ENCODE measurements at places on chromosomes 2 and 18.

DNA sequence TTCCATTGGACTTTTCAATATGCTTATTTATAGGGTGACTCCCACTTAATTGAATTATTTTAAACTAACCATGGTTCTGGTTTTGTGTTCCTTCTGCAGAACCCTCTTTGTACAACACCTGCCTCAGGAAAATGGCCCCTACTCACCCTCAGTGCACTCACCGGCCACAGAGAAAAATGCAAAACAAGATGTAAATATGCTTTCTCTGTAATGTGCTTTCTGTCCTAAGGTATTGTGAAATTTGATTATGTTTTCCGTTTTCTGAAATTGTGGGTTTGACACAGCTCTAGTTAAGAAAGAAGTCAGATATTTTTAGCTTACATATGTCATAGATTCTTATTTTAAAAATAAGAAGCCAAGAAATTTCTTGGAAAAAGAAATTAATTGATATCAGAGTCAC, 357.7 kb upstream of the SMIM21 start:
- no peak for DNase-seq

DNA sequence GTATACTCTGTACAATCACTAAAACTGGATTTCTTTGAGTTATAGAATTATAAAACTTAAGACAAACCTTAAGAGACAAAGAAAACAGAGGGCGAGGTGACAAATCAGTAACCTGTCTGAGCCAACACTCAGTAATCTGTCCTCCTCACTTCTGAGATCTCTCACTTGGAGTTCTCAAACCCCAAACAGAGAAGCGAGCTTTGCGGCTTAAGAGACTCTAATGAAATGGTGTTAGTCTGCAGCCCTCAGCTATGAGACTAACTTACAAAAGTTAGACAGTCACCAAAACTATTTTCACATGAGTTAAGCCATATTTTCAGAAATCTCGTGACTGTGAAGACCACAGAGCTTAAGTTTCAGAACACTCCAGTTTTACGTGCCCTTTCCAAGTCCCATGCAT, 140.6 kb downstream of the TMX3 start:
- DNase-seq: no peak

DNA sequence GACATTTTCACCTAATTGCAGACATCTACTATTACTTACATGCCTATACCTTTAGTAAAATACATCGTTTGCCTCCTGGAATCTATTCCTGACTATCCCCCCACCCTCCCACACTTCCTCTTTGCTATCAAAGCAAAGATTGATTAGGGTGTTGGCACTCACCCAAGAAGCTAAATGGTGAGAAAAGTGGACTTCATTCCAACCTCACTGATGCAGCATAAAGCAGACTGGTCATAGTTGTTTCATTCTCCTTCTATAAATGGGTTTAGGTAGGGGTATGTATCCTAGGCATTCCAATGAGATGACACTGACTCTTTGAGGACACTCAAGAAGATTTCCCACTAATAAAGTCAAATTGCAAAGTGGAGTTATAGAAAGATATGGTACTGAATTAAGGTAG, 97.4 kb downstream of the LRP1B start:
- DNase-seq: no peak

DNA sequence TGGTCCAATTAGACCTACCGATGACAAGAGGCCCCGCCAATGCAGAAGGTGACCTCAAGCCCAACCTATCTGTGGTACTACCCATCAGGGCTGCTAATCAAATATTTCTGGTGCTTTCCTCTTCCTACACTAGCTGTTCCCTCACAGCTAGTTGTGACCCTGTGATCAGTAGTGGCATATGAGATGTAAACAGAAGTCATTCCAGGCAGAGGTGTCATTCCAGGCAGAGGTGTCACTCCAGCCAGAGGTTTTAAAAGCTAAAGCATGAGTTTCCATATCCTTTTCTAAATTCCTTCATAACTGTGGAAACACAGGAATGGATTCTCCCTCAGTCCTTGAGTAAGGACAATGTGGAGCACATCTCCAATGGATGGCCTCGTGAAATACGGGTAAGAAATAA, 110.9 kb upstream of the DNAJC10 start:
- DNase-seq: no peak

DNA sequence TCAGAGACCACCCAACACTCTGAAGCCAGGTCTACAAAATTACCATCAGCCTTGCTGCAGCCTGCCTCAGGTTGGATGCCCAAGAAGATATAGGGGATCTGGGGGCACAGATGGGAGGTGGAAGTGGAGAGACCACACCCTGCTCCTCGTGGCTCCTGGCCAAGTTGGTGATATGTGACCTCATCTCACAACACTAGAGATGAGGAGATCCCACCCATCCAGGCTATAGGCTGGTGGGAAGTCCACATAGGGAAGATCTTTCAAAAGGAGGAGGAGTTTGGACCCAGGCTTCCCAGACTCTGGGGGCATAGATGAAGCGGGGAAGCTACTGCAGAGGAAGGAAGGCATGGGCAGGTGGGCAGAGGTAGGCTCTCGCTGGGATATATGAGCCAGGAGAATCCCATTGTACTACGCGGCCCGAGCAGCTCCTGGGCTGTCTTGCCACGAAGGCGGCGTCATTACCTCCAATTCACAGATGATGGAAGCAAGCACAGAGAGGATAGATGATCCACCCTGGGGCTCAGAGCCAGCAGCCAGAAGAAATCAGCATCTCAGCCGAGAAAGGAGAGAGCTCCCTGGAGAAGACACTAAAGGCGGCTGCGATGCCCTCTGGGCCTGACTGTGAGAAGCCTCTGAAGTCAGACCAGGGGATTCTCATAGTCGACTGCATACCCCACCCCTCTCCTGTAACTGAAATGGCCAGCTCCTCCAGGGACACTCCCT, 96.0 kb downstream of the RHOB start:
- DNase-seq: no peak

DNA sequence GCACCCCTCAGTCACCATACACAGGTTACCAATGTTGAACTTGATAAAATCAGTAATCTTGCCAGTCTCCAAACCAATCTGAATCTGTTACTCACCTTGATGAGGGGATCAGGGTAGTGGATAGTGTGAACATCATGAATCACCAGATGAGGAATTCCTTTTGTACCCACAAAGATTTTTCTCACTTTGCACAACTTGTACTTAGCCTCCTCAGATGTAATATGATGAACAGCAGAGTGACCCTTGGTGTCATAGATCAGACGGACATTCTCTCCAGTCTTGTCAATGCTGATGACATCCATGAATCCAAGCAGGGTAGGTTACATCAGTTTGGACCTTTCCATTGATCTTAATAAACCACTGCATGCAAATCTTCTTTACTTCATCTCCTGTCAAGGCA, 54.7 kb downstream of the MDH1 start:
- DNase-seq: no peak

DNA sequence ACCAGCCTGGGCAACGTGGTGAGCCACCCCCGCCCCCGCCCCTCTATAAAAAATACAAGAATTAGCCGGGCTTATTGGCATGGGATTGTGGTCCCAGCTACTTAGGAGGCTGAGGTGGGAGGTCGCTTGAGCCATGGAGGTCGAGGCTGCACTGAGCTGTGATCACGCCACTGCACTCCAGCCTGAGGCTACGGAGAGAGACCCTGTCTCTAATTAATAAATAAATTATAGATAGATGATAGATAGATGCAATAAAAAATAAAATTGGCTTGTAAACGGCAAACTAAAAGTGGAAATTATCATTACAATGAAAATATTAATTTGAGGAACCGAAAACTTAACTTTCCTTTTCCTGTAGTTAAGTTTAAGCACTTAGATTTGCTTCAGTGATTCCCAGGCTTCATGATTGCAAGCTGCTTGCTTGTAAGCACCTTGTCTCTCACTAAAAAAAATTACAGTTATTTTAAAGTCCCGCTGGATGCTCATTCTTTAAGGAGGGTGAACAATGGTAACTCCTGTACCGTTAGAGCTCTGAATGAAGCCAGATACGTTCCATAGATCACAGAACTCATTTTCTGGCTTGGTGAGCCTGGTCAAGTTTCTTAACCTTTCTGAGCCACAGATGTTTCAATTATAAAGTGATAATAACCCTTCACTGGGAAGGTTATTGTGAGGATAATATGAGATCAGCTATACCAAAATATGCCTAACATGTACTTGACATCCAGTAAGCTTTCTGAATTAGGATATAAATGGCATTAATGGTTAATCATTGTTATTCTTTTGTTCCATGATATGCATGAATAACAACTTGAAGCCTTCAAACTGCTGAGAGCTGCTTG, 9.3 kb upstream of the NARS1 start:
- no peak for DNase-seq

DNA sequence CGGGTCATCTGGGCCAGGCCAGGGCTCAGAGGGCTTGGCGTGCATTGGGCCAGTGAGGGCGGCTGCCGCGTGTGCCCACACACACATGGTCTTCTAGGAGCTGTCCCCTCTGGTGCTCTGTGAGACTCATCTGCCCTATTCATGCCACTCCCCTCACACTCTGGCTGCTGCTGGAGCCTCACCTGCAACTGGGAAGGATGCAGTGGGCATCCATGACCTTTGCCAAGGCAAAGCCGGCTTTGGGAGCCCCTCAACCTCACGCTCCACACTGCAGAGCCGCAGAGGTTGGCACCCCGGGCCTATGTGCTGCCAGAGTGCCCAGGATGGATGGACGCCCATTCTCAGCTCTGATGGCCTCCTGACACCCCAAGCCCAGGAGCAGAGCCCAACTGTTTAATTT, 330.2 kb upstream of the SALL3 start:
- no peak for DNase-seq

DNA sequence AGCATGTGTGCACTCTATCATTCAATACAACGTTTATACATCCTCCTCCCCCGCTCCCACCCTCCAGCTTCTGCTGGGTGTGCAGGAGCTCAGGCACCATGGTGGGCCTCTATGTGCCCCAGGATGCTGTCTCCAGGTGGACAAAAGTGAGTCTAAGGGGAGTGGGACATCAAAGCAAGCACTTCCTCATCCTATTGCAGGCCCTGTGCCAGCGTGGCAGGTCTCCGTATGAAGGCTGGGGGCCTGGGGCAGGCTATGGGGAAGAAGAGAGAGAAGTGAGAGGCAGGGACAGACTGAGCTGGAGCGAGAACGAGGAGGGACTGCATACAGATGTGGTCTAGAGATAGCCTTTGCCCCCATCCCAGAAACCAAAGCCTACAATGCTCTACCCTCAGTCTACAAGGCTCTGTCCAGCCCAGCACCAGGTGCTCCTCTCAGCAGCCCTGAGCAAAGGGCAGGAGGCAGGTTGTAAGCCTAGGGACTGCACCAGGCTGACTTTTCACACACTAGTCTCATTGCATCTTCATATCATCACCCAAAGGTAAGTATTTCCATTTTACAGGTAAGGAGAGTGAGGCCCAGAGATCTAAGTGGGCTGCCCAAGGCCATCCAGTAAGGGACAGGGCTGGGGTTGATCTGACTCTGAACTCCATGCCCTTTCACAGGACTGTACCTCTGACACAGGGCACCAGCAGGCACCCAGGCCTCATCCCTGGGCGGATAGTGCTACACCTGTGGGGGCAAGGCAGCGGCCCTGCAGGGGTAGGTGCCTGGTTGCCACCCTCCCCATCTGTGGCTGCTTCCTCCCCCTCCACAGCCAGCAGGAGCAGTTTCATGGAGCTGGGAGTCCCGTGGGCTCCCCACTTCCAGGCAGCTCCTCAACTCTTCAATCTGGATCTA, 14.0 kb upstream of the ARID5A start:
- no peak for DNase-seq

GRCh38 chr2:198883604-198884003, 574.1 kb downstream of the SATB2 start:
- DNase-seq: no peak

- DNase-seq: no peak
These were observed 48.1 kb upstream of the SETBP1 start for GRCh38 chr18:44632469-44633145.

DNA sequence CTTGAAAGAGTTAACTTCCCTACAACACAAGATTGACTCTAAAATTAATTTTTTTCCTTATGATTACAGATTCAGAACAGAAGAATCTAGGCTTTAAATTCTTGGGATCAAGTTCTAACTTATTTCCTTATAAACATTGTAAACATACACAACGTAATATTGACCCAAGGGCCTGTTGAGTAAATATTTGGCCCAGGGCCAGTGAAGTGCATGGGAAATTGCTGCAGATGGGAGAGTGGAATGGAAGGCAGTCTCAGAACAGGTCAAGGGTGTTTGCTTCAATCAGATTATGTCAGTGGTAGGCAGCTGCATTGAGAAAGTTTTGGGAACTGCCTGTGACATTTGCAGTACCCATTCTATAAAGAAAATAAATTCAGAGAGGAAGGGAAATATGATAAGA, 137.6 kb downstream of the MYO1B start:
- peak; percentile 55 for DNase-seq

- DNase-seq: no peak
These were observed 133.9 kb downstream of the GFPT1 start for GRCh38 chr2:69253112-69253511.

- no peak for DNase-seq
These were observed 867.7 kb upstream of the NRXN1 start for GRCh38 chr2:51899643-51900042.

- no peak for DNase-seq
These were observed 25.8 kb downstream of the CASP10 start for GRCh38 chr2:201208563-201209252.

- no peak for DNase-seq
These were observed 128.1 kb downstream of the EIPR1 start for GRCh38 chr2:3249476-3249962.

DNA sequence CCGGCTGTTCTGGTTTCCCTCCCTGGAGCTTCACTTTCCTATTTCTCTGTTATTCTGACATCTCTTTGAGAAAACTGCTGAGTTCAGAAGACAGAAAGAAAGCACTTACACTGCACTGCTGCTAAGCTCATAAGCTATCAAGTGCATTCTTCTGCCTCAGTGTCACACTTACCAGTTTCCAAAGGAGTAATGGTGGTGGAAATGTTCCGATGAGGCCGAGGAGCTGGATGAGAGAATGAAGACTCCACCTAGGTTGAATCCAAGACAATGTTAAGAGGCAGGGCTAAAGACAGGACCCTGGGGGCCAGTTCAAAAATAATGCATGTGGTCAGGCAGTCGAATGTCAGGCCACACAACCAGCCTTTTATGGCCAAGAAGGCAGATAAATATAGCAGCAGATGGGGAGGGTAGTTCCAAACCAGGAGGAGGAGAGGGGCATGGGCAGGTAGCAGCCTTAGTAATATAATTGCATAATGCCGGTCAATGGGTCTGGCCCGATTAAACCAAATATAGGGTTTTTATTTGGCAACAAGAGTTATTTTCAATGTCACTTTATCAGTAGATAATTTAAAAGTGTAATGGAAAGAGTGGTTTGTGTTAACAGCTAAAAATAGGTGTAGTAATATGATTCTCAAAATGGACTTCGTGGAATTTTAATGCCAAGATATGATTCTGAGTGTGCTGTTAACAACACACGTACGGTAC, at the start of gene MYOM1:
Gene MYOM1, minus strand, starts transcription at position 338 of the 705 bp plus-strand sequence. CDS start 4,745 bp downstream, outside the sequence.
- no peak for DNase-seq

GRCh38 chr18:9096007-9096371, 6.5 kb upstream of the NDUFV2 start:
- no peak for DNase-seq

Data from LoVo (cell line).